ENCODE measurements at places on chromosomes 7 and 10.

GRCh38 chr7:1725766-1726630 lies 55.9 kb downstream of the ELFN1 start:
- no peak for DNase-seq

- no peak for DNase-seq
Measured at GRCh38 chr7:29921404-29922010, 68.1 kb downstream of the SCRN1 start.

- DNase-seq, result no peak
Measured at GRCh38 chr10:79193694-79194382, 125.1 kb downstream of the ZMIZ1 start.

- DNase-seq, result no peak
Measured at GRCh38 chr10:110355922-110356627, 51.4 kb upstream of the SMNDC1 start.

DNA sequence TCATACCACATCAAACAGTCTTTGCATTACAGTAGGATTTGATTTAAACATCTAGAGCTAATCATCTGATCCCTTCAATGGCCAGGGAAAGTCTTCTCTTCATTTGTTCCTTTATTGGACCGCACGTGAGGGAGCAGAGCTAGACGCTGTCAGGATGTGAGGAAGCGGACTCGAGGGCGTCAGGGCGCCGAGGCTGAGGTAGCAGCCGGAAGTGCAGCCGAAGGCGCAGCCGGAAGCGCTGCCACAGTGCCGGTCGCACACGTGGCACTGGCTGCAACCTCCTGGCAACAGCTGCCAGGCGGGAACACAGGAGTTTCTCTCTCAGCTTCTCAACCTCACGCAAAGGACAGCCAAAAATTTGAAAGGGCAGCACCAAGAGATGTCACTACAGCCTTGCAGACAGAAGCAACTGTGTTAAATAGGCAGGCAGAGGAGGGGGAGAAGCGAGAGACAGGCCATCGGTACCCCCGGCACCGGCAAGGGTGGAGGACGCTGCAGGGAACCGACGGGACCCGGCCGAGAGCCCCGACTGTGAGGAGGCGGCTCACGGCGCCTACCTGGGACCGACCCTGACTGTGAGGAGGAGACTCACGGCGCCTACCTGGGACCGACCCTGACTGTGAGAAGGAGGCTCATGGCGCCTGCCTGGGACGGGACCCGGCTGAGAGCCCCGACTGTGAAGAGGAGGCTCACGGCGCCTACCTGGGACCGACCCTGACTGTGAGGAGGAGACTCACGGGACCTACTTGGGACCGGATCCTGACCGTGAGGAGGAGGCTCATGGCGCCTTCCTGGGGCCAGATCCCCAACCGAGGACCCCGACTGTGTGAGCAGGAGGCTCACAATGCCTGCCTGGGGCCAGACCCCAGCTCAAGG lies 32.3 kb downstream of the VIPR2 start:
- DNase-seq, result no peak

DNA sequence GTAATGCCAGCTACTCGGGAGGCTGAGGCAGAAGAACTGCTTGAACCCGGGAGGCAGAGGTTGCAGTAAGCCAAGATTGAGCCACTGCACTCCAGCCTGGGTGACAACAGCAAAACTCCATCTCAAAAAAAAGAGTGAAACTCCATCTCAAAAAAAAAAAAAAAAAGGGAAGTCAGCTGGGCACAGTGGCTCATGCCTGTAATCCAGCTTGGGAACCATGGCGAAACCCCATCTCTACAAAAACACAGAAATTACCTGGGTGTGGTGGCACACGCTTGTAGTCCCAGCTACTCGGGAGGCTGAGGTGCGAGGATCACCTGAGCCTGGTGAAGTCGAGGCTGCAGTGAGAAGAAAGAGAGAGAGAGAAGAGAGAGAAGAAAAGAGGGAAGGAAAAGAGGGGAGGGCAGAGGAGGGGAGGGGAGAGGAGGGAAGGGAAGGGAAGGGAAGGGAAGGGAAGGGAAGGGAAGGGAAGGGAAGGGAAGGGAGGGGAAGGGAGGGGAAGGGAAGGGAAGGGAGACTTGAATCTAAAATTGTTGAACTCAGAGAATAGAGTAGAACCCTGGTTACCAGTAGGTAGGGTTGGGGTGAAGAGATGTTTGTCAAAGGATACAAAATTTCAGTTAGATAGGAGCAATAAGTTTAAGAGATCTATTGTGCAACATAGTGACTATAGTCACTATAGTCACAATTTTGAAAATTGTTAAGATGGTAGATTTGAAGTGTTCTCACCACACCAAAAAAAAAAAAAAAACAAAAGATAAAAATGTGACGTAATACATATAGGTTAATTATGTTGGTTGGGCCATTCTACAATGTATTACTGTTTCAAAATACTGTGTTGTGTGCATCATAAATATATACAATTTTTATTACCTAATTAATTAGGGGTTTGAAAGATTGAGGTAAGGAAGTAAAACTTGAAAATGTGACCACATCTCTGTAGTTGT lies 2.5 kb downstream of the SLC16A9 start:
- DNase-seq, result no peak

DNA sequence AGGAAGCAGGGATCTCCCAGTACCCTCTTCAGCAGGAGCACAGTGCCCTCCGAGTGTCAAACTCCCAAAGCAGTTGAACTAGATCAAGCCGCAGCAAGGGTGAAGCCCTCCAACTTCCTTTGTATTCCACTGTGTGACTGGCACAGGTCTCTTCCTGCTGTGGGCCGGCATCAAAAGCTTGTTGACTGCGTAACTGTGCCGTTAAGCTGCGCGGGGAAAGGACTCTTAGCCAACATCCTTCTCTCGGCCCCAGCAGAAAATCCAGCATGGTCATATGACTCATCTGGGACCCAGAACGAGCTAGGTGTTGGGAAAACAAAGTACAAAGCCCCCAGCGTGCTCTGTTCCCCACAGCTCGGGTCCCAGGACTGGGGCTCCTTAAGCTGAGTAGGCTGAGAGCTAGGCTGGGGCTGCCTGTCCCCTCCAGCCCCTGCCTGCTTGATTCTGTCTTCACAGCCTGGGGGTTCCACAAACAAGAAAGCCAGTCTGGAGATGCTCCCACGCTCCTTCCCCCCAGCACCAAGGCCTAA lies 52.2 kb downstream of the COL17A1 start:
- DNase-seq, result no peak

GRCh38 chr7:34430456-34430855 lies 227.6 kb upstream of the NPSR1 start:
- DNase-seq, result peak; percentile 2

GRCh38 chr10:103517234-103518085 lies 24.0 kb downstream of the NEURL1 start:
- no peak for DNase-seq

DNA sequence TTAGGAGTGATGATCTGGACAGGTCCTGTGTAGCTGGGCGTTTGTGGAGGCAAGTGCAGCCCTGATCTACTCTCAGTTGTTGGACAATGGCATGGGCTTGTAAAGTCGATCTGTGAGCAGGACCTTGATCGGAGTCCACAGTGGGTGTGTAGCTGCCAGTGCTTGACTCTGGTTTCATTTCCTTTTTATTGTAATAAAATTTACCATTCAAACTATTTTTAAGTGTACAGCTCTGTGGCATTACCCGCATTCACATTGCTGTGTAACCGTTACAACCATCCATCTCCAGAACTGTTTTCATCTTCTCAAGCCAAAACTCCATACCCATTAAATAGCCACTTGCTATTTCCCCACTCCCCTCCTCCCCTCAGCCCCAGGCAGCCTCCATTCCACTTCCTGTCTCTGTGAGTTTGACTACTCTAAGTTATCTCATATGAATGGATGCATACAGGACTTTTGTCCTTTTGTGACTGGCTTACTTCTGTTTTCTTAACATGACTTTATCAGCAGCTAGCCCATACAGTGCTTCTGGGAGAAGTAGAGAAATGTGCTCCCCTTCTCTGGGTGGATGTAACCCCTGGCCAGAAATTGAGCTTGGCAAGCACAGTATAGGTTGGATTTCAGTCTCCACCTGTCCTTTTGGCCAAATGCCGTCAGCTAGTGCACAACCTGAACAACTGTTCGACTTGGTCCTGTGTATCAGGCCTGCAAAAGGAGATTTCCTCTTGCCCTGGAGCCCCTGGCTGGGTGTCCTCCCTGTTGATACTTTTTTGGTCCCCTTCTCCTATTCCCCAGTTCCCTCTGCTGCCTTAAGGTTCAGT lies 180.0 kb downstream of the LRMDA start:
- no peak for DNase-seq

- DNase-seq, result no peak
Measured at GRCh38 chr7:20236790-20237189, 19.6 kb upstream of the MACC1 start.

DNA sequence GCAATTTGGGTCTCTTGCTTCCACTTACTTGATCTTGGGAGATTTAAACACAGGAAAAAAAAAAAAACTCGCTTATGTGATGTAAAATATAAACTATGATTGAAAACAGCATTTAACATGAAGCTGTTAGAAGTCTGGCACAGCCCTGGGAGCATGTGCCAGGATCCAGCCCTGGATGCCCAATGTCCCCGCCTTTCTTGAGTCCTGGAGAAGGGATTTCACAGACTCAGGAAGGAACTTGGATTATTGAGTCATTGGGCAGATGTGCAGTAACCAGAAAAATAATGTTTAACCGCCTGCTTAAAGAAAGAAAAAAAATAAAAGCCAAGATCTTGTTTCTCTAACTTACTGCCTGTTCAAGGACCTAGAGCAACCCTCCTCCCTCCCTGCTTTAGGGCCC lies 3.7 kb upstream of the JCAD start:
- DNase-seq, result no peak

DNA sequence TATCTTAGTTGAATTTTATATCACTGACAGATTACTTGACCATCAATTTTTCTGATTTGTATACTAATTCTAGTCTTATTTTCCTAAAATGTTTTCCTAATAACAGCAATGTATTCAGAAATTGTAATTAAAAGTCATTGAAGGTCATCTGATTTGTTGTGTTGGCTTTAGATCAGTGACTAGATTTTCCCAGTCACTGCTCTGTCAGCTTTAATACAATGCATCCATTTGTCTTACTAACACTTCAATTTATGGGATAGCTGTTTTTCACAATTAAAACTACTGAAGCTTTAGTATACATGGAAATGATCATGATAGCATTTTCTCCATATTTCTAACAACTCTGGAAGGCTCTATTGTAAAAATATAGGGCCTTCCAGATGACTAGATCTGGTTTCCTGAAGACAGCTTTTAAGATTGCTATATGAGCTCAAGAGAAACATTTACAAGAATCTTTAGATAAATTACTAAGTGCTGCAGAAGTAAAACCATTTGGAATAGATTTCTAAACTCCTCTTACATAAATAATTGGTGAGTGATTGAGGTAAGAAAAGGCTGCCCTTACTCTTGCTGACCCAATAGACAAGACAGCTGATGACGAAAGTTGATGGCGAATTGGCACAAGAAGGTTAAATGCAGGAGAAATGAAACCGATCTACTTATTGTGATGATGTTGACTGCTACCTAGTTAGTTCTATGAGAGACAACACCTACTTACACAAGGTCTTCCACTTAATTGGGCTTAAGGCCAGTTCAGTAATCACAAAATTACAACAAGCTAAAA lies 74.1 kb downstream of the LRRTM3 start:
- DNase-seq, result no peak

DNA sequence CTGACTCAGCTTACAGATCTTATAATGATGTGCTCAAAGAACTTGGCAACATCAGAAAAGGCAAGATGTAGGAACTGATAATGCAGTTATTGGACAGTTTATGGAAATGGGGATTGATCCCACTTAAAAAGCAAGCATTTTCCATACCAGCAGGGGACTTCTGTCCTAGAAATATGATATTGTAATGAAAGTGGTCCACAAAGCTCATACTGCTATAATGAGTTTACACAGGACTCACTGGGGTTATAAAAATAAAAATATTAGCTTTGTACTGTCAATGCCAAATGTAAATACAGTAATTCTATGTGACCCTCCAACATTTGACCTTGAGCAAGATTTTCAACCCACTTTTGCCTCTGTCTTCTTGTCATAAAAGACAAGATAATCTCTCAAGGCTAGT lies 145.5 kb upstream of the SEM1 start:
- DNase-seq, result no peak

GRCh38 chr10:69091143-69091651 lies 3.3 kb downstream of the SRGN start:
- no peak for DNase-seq

- DNase-seq, result no peak
Measured at GRCh38 chr10:75589895-75590654, 158.7 kb downstream of the LRMDA start.

DNA sequence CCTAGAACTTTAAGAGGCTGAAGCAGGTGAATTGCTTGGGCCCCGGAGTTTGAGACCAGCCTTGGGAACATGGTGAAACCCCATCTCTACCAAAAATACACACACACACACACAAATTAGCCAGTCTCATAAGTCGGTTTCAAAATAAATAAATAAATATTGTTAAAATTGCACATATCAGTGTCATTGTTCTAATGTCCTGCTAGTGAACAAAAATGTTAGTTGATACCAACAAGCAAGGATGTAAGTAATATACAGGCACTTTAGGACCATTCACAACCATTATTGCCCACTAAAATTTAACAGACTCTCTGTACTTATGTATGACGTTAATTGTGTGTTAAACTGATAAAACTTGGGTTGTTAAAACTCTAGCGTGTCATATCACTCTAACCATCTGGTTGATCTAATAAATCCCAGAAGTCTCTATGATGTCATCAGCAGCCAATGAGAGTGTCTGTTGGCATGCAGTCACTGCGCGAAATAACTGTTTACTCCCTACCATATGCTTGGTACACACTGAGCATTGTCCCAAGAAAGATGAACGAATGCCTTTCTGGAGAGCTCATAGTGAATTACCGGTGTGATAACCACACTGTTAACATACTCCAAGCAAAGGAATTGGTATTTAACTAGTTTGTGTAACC lies 30.4 kb upstream of the OTUD1 start:
- DNase-seq, result peak; percentile 56

DNA sequence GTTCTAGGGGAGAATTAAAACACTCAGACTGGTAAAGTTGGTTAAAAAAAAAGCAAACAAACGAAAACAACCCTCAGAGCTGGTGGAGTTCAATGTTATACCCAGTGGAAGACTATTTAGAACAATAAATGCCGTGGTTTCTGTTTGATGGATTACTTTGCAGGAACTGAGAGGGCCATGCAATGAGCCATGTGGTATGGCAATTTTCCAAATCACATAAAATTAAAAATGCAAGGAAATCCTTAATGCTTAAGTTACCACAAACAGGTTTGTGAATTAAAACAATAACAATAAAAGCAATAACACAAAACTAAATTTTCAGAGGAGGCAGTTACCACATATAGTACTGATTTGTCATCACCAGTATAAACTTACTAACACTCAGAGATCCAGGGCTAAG lies 96.9 kb downstream of the RTKN2 start:
- no peak for DNase-seq

DNA sequence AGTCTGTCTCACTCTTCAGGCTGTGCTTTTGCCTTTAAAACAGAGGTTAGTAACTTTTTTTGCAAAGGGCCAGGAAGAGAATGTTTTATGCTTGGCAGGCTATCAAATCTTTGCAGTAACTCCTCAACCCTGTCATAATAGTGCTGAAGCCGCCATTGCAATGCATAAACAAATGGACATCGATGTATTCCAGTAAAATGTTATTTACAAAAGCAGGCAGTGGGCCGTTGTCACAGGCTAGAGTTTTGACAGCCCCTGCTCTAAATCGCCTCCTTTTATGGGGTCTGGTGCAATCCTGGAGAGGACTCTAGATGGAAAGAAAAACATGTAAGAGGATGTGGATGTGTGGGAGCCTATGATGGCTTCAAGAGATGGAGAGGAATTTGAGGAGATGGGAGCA lies 568.3 kb downstream of the TYW1 start:
- no peak for DNase-seq

Data from non-pigmented ciliary epithelial cell (primary cell).